ENCODE measurements at places on chromosomes 16 and 17.
A peak's percentile ranks its signal among the peaks of the same experiment; 100 is the strongest.

- no peak for DNase-seq
These were observed 95.7 kb upstream of the SOX9 start for GRCh38 chr17:72025113-72025512.

DNA sequence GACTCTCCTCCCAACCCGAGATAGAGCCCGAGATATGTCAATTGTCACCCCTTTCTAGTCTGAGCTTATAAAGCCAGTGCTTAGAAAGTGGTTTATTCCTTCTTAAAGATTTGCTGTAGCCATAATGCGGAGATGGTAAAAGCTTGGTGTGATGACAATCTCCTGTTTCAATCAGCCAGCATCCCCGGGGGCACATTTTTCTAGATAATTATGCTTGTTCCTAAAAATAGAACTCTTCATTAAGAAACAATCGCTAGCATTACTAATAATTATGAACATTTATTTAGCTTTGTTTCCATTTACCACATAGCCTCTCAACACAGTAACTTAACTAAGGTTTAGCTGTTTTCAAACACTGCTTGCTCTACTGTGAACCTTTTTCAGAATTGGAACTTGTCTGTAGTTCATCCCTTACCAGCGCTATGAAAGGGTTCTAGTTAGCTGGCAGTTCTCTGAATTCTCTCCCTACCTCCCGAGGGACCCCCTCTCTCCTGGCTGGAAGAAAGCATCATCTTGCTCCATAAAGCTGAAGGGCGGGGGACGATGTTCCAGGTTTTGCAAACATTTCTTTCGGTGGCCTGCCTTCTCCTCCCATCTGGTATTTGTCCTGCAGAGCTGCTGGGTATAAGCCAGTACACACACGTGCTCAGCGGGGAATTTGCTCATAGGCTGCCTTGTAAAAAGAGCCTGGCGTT is 922 bp upstream of the MRPL58 start:
- peak; percentile 87 for DNase-seq

GRCh38 chr16:81174644-81175324 is 63.7 kb upstream of the BCO1 start:
- DNase-seq: no peak

DNA sequence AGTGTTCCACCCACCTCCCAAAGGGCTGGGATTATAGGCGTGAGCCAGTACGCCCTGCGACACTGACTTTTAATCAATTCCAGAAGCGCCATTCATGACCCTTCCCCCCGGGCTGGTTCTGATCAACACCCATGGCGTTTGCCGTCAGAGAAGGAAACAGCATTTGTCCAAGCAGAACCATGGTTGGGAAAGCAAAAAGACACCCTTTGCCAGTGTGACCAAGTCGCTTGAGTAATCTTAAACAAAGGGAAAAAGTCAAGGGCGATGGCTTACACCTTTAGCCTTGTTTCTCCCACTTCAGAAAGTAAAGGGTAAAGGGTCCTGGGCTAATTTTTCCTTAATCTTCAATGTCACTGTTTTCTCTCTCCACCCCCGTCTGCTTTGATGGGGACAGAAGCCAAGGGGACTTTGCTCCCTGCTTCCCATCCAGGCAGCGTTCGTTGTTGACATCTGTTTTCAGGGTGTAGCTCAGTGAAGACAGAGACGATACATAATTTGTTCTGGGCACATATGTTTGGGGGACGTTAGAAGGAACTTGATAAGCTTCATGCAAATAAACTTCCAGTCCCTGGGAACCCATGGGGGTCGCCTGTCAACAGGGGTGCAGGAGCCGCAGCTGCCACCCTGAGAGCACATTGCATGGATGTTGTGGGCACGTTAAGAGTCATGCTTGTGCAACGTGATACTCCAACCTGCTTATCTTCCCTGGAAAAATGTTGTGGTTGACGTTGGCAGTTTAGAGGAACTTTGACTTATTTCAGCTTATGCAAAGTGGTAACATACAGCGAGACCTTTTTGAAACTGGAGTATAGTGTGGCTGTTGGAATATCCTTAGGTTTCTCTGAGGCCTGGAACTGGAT is 50.6 kb upstream of the TANGO6 start:
- peak; percentile 21 for DNase-seq

DNA sequence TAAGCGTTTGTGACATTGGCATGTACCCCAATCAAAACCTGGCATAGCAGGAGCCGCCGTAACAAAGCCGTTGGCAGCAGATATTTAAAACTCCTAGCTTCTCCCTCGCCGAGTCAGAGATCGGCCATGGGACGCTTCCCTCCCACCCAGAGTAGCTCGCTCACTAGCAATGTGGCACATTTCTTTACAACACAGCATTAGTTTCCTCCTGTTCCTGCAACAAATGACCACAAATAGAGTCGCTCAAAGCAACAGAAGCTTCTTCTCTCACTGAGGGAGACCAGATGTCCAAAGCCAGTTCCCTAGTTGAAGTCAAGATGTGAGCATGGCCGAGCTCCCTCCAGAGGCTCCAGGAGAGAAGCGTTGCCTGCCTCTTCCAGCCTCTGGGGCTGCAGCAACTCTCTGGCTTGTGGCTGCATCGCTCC is 106.7 kb downstream of the RBFOX3 start:
- DNase-seq: no peak

- no peak for DNase-seq
These were observed 118.2 kb upstream of the SMURF2 start for GRCh38 chr17:64780096-64781013.

- no peak for DNase-seq
These were observed 146.4 kb downstream of the CHD9NB start for GRCh38 chr16:52906281-52906680.

- DNase-seq: no peak
These were observed 10.2 kb downstream of the DPEP1 start for GRCh38 chr16:89623511-89624261.

DNA sequence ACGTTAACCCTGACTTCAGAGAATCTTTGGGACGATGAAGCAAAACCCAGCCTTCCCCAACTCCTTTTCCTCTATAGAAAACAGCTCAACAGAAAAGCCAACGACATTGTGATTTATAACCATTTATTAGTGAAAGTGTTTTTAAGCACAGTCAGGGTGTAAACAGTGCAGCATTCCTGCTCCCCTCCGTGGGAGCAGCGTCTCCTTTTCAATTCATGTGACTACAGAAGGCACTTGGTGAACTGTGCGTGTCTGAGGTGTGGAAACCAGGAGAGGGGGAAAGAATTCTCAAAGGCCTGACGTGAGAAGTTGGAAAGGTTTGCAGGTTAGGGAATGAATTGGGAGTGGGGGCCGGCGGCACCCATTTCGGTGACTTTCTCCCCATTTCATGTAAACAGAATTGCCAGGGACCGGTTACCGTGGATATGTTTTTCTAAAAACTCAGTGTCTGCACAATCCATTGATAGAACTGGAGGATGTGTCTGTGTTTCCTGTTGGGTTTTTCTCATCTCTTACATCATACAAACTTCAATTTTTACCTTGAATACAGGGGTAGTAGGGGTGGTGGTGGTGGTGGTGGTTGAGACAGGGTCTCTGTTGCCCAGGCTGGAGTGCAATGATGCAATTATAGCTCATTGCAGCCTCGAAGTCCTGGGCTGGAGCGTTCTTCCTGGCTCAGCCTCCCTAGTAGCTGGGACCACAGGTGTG is 53.1 kb downstream of the NDE1 start:
- no peak for DNase-seq

GRCh38 chr16:2904100-2904921 is 7.4 kb upstream of the FLYWCH1 start:
- peak; percentile 92 for DNase-seq

- no peak for DNase-seq
These were observed 144.1 kb downstream of the PITPNC1 start for GRCh38 chr17:67520916-67521774.

- no peak for DNase-seq
These were observed 11.0 kb downstream of the TK2 start for GRCh38 chr16:66538910-66539309.

DNA sequence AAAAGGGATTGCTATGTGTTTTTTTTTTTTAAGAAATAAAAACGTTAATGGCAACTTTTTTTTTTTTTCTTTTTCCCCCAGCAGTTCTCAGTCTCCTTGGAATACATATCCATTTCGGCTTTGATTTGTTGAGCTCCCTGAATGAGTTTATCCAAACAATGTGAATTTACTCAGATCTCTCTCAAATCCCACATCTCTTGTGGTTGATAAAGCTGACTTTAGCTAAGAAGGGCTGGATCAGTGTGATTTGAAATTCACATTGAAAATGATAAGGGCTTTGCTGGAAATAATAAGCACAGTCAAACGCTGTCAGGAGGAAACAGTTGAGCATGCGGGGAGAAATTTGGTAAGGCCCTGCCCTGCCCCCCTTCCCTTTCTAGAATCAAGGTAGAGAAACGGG is 74.1 kb upstream of the IRX3 start:
- DNase-seq: no peak

DNA sequence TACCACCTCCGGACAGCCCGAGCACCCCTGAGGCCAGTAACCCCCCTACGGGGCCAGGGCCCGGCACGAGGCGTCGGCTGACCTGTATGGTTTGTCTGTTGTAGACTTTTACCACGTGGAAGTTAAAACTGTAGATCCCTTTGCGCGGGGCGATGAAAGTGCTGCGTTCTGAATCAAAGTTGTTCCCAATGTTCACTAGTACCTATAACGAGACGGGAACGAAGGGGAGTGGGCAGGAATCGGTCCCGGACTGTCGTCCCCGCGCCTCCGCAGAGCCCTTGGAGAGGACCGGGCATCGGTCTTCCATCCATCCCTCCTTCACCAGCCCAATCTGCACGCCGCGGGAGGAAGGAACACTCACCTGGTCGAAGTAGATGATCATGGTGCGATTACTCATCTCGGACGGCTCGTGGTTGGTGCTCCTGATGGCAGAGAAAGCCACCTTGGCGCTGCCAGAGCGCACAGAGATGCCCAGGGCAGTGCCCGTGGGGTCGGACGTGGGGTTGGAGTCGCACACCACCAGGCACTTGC is 732 bp downstream of the CBLN1 start:
- DNase-seq: no peak

DNA sequence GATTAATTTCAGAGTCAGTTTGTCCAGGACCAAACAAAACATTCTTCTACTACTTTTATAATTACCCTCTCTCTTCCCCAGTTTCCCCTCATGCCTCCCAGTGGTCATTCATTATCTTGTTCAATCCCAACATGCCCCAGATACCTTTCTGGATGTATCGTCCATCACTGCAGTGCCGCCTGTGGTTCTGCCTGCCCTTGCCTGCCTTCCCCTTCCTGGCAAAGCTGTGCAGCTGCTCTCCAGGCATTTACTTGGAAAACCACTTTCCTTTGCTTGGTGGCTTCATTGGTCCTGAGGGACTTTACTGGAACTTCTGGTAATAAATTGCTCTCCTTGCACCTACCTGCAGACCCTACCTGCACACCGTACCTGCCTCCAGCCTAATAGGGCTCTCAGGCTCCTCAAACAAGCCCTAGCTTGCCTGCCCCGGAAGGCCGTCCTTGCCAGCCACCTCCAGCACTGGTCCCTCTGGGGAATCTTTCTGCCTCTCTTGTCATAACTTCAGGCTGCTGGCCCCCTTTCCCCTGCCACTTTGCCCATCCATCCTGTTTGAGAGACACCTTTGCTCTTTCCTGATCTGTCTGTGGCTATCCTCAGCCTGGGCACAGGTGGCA is 19.5 kb upstream of the MSI2 start:
- no peak for DNase-seq

DNA sequence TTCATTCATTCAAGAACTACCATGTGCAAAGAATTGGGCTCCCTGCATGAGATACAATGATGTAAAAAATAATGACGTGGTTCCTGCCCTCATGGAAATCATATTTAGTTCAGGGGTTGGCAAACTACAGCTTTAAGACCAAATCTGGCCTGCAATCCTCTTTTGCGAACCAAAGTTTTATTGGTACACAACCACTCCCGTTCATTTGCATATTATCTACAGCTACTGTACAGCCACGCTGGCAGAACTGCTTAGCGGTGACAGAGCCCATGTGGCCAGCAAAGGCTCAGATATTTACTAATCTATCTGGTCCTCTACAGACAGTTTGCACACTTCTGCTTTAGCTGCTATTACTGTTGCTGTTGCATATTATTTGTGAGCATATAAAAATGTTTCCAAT is 167.7 kb downstream of the XYLT1 start:
- DNase-seq: no peak

- DNase-seq: peak; percentile 89
These were observed 28.0 kb downstream of the CUEDC1 start for GRCh38 chr17:57927048-57927723.

- no peak for DNase-seq
These were observed 14.7 kb downstream of the RPH3AL start for GRCh38 chr17:337866-338265.

DNA sequence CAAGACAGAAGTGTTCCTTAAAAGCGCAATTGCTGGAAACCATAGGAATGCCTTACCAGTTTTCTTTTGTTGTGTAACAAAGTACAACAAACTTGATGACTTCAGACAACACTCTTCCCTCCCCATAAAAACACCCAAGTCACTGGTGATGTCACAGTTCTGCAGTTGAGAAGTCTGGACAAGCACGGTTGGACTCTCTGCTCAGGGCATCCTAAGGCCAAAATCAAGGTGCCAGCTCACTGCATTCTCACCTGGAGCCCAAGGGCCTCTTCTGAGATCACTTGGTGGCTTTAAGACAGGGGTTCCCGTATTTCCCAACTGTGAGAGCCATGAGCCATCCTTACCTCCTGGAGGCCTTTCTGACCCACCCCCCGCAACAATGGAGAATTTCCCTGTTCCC is 45.6 kb upstream of the MEAK7 start:
- DNase-seq: no peak

DNA sequence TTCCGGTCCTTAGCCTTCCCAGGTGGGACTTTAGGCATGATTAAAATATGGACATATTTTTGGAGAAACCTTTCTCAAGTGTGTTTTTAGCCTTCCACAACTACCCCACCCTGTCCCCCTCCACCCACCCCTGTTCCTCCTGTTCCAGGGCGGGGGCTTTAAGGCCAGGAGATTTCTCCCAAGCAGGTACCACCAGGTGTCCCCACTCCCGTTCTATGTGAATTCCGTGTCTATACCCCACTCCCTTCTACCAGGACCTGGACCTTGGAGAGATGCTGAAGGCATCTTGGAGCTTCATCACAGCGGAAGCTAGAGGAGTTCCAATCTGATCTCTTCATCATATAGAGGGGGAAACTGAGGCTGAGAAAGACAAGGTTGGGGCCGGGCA is 9.7 kb downstream of the CA4 start:
- no peak for DNase-seq

- peak; percentile 52 for DNase-seq
These were observed 89.5 kb downstream of the CLEC16A start for GRCh38 chr16:11033629-11034420.

DNA sequence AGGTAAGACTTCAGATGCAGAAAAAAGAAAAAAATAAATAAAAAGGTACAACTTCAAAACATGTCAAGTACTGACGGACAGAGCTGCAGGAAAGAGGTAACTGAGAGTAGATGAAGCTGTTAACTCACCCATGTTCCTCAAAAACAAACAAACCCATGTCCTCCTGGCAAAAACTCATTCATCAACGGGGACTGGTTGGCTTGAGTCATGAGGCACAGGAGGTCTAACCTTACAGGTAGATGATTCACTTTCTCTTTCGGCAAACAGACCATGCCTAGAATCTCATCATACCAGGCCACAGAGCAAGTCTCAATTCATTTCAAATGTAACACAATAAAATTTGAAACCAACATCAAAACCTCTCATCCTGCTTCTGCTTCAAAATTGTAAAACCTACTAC is 12.3 kb upstream of the FASN start:
- DNase-seq: no peak

- no peak for DNase-seq
These were observed 158.6 kb downstream of the PMP22 start for GRCh38 chr17:15106540-15106939.

- no peak for DNase-seq
These were observed 29.0 kb upstream of the IRF8 start for GRCh38 chr16:85869785-85870558.
